Mucosa of descending colon (tissue), 3 donors: ENCODE measurements at places on chromosomes 5 and 9. TPM values are rescaled to one million over a fixed set of nuclear protein-coding genes. Genes with fewer than 3 reads are reported as not detected.
A peak's percentile ranks its signal among the peaks of the same experiment; 100 is the strongest.

Gene PCDHB13
- total RNA-seq = 4.3 TPM

- DNase-seq = no peak
Measured at GRCh38 chr9:128610897-128611296, 45.8 kb downstream of the DYNC2I2 start.

Gene BHMT2
- total RNA-seq = 0.70 TPM

DNA sequence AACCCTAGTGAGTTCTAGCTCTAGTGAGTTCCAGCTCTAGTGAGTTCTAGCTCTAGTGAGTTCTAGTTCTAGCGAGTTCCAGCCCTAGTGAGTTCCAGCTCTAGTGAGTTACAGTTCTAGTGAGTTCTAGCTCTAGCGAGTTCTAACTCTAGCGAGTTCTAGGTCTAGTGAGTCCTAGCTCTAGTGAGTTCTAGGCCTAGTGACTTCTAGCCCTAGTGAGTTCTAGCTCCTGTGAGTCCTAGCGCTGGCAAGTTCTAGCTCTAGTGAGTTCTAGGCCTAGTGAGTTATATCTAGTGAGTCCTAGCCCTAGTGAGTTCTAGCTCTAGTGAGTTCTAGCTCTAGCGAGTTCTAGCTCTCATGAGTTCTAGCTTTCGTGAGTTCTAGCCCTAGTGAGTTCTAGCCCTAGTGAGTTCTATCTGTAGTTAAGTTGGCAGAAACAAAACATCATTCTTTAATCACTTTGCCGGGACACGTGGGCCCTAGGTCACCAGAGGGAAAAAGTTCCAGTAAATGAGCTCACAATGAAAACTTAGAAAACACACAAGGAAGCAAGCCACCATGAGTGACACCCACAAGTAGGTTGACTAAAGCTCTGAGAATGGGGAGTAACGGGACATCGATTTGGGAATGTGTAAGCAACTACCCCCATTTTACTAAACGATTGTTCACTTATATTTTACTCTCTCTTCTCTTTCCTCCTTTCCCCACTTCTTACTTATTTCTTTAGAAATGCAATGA is 47.5 kb downstream of the EXD3 start:
- no peak for DNase-seq

Gene GABRA1
- total RNA-seq = not detected

DNA sequence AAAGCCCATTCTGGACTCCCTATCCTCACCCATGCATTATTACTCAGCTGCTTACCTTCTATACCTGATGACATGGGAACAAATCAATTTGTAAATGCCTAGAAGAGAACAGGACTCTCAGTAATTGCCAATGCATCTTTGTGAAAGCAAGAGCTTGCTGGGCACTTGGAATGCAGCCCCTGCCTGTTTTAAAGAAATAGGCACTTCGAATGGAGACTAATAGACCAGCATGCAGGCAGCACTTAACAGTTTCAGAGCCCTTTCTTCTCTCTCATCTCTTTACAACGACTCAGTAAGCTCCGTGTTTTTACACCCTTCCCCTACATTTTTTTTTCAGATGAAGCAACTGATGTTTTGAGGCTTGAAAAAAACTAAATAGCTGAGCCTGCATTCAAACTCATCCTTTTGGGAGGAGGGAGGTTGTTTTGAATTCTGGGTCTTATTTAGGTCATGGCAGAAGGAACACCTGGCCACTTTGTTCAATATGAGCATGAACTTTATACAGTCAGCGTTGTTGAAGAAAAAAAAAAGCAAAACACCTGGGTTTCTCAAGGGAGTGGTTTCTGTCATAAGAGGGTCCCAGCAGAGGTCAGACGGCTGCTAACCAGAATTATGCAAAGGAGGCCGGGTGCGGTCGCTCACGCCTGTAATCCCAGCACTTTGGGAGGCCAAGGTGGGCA is 34.6 kb upstream of the WHRN start:
- DNase-seq = no peak

- no peak for DNase-seq
Measured at GRCh38 chr9:74032421-74032820, 464.7 kb upstream of the RORB start.

- no peak for DNase-seq
Measured at GRCh38 chr5:23257656-23258055, 249.8 kb upstream of the PRDM9 start.

DNA sequence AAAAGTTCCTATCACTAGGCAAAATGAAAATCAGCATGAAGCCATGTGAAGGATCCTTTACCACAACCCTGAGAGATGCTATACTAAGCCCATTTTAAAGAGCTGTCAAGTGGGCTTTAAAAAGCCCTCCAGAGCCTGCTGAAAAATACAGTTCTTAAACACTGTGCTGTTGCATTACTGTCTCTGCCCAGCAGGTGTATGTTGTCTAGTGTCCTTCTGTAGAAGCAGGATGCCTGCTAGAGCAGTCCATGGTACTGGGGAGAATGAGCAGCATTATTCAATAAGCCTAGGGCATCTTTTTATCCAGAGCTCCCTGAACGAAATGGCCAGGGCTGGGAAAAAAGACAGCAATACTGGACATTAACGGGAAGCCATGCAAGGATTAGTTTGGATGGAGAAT is 126.2 kb upstream of the PLCXD3 start:
- no peak for DNase-seq

- peak; percentile 23 for DNase-seq
Measured at GRCh38 chr5:134577022-134577795, 51.7 kb downstream of the JADE2 start.

- DNase-seq = no peak
Measured at GRCh38 chr5:149831492-149831891, 101.4 kb downstream of the PPARGC1B start.

Gene CBY3
- not detected for total RNA-seq

DNA sequence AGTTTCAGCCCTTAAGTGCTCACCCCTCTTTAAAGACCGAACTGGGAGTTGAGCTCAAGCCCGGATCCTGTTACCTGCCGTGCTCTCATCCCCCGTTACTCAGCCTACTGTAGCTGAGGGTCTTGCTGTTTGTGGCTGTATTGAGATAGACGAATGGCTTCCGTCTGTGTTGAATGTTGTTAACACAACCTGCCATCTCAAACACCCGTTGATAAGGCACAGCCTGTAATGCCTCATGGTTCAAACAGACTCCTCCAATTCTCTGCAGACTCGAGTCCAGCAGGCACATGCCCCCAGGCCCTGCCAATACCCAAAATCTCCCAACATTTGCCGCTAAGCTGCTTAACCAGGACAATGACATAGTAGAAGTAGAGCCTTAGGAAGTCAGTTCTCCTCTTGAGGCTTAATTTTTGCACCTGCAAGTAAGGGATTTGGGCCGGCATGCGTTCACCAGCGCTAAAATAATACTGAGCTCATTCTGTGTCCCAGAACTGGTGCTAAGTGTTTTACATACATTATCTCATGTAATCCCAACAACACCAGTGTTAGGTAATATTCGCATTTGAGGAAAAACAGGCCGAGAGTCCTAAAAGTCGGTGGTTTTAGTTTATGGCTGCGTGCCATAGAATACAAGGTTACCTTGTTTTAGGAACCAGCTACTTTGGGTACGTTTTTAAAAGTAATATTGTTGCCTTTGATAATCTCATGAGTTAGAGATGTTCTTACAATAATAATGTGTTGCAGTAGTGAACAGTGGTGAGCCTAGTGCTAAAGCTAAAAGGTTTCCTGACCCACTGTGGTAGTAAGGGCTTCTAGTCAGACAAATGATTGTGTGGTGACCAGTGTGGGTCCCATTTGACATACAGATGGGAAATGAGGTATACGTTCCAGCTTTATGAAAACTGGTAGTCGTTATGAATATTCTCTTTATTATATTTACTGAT is 1.5 kb upstream of the RFX3 start:
- no peak for DNase-seq

DNA sequence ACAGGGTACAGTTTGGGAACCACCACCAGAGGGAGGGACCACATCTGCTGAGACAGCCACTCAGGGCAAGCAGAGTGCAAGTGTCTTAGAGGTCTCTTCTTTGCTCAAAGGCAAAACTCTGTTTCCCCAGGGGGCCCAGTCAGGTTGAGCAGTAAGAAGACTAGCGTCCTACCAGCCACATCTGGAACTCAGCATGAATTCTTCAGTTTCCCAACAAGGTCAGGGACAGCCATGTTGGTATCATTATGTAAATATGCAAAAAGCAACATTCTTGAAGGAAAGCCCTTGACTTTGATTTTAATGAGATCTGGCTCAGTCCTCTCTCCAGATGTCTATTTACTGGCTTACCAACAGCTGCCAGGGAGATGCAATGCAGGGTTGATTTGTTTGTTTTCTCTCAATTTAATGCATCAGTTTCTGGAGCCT is 46.7 kb downstream of the TGFBI start:
- no peak for DNase-seq

- DNase-seq = no peak
Measured at GRCh38 chr5:176687881-176688280, 40.6 kb downstream of the TSPAN17 start.

- no peak for DNase-seq
Measured at GRCh38 chr5:65292196-65292595, 189.5 kb downstream of the ADAMTS6 start.

DNA sequence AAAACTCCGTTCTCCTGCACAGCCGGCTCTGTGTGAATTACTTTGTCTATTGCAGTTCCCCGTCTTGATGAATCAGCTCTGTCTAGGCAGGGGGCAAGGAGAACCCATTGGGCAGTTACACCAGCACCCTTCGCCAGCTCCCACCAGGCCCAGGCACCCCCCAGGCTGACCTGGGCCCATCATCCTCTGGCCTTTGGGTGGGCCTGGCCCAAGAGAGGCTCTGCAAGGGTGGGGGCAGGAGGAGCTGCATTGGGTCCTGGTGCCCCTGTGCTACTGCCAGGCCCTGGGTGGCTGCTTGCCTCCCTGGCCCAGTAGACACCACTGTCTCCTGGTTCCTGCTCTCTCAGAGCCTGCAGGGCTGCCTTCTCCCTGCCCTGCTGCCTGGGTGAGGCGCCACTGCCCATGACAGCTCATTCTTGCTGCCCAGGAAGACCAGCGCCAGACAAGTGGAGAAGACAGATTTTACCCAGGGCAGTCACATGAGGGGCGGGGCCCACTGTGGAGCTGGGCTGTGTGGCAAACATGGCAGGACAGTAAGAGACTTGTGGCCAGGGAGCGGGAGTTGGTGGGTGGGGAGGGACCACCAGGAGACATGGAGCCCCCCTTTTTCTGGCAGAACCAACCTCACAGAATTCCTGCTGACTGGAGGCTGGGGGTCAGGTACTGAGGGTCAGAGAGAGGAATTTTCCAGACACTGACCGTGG is 67.2 kb downstream of the MRPL36 start:
- no peak for DNase-seq

GRCh38 chr5:42836070-42836769 is 24.5 kb upstream of the SELENOP start:
- no peak for DNase-seq

Gene SPINK4
- 33.3 TPM for total RNA-seq

DNA sequence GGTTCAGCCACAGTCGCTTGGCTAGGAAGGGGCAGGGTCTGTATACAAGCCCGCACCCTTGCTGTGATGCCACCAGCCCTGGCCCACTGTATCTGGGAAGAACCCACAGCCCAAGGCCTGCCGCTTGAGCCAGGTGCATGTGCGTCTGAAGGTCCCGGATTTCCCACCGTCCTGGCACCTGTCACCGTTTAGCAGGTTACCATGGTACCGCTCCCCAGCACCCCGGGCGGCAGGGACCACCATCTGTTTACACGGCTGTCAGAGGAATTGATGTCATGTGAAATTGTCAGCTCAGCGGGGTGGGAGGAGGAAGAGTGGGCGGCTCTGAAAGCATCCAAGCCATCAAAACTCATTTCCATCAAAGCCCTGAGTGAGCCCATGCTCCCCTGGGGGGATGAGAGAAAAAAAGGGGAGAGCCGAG is 92.7 kb downstream of the HRH2 start:
- DNase-seq = no peak

- DNase-seq = no peak
Measured at GRCh38 chr9:37911271-37911681, 7.3 kb upstream of the SLC25A51 start.

DNA sequence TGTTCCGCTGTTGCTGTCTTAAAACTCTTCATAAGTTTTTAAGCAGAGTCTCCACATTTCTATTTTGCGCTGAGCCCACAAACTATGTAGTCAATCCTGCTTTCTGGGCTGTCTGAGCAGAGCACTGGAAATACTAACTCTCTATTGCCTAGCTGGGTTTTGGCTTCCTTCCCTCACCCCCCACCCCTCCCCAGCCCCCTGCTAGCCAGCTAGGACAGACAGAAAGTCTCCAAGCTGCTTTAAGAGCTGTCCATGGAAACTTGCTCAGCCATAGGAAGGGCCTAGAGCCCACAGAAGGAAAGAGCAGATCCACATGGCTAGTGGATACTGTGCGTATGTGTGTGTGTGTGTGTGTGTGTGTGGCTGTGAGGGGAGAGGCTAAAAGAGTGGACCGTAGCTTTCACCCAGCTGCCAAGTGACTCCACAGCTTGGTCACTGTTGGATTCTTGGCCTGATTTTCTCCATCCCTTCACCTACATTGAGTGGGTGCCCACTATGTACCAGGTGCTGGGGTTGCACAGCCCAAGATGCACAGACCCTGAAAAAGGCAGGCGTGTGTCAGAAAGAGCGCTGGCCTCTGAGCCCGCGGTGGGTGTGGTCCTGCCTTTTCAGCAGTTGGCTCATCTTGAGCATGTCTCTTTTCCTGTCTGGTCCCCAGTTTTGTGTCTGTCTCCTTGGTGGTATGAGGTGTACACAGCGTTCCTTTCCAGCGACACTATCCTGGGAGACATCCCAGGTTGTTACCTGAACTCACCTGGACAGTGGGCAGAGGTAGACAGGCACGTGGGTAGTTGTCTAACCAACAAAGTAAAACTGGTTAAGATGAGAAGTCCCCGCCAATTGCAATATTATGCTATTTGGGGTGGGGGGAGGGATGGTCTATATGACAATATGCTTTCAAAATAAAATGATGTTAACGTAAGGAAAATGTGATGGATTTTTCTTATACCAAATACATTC is 5.4 kb upstream of the NKX2-5 start:
- DNase-seq = no peak
